Umbilical cord (tissue), 2 donors: ENCODE measurements at places on chromosomes 4 and X.

- no peak for DNase-seq
Observed at GRCh38 chr4:182642831-182643230, 274.4 kb downstream of the DCTD start.

GRCh38 chr4:113788888-113789287, 27.4 kb upstream of the CAMK2D start:
- DNase-seq = no peak

DNA sequence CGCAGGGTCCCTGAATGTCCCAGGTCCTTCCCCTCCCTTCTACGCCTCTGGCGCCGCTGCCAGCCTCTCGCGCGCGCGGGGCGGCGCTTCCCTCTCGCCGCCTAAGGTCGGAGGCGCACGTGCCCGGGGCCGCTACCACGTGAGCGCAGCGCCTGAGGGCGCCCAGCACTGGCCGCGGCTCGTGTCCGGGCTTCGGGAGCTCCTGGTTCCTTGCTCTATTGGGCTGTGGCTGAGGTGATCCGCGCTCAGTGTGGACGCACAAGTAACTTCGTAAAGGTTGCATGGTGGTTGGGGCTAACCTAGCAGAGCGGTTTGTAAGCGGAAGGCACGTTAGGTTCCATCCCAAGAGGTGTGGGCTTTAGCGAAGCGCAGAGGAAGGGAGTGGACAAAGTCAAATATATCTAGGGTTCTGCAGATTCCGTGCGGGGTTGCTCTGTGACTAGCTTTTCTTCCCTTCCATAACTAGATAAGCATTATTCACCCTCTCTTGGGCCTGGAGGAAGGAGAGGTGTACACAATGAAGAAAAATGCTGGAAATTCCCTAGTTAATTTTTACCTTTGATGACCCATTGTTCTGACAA, 1.8 kb downstream of the TLL1 start:
- DNase-seq = peak; percentile 4

- no peak for DNase-seq
Observed at GRCh38 chr4:171157462-171158082, 655.6 kb upstream of the GALNTL6 start.

GRCh38 chr4:5804656-5805055, 88.2 kb downstream of the CRMP1 start:
- no peak for DNase-seq

DNA sequence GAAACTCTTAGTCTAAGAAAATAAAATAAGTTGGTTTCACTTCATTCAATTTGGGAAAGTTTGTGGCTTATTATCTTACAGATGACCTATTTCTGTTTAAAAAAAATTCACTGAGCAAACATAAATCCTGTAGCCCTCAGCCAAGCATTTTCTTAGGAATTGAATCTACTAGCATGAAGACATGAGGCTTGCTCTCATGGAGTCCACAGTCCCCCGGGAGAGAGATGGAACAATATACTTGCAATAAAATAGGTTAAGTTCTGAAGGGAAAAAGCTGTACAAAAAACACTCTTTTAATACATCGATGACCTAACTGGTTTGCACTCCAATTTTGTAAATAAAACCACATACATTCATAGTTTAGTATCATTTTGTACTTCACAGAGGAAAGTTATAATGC, 642.6 kb upstream of the FAM241A start:
- no peak for DNase-seq

DNA sequence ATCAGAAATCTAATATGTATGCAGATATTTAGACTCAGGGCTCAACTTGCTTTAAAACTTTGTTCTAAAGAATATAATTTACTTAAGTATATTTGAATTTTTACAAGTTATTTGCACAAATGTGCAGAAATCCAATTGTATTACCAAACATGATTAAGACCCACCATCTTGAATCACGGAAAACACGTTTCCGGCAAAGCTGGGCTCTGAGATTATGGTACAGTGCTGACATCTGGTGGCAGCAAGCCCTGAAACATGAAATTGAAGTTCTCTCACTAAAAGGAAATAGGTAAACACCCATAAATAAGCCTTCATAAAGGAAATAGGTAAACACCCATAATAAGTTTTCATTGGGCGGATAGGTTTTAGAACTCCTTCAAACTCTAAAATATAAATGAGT, 98.3 kb upstream of the MAOA start:
- DNase-seq = peak; percentile 54
